ENCODE measurements at places on chromosomes 2 and 18. TPM values are rescaled to one million over a fixed set of nuclear protein-coding genes. Genes with fewer than 3 reads are reported as not detected.

PREB gene
- 57.7 TPM for total RNA-seq

CDC42EP3 gene
- total RNA-seq, result 95.3 TPM

SANBR gene
- total RNA-seq, result 12.7 TPM

VWA3B gene
- total RNA-seq, result not detected

C1D gene
- 32.5 TPM for total RNA-seq

PROKR1 gene
- total RNA-seq, result not detected

RAPGEF4 gene
- 0.19 TPM for total RNA-seq

CIB4 gene
- not detected for total RNA-seq

BCL11A gene
- 0.09 TPM for total RNA-seq

RRM2 gene
- 239 TPM for total RNA-seq

RAB6C gene
- total RNA-seq, result not detected

TUBA3E gene
- 6.9 TPM for total RNA-seq

C2orf81 gene
- 3.2 TPM for total RNA-seq

PLEK gene
- total RNA-seq, result not detected

SLC9A2 gene
- total RNA-seq, result 2.9 TPM

Measured in A549 treated with AZD2906 at 1 μM for 4 hours (cell line).